H1 (cell line): ENCODE measurements at places on chromosomes 4 and X. TPM values are rescaled to one million over a fixed set of nuclear protein-coding genes. Genes with fewer than 3 reads are reported as not detected.

- no peak for DNase-seq
These were observed 73.9 kb upstream of the GPM6B start for GRCh38 chrX:13890806-13891205.

DNA sequence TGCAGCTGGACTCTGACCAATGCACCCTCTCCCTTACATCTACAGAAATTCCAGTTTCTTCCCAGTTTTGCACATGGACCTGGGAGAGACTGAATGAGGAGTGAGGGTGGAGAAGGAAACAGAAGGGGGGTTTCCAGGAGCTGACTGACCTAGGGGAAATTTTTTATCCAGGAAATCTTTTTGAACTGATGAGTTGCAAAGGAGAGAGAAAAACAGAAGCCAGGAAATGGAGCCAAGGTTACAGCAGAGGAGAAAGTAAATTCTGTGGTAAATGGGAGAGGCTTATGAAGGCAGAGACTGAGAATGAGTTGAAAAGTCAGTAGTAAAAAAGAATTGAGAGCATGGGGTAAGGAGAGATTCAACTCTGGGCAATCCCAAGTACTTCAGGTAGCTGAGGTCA lies 192.8 kb downstream of the SMIM20 start:
- DNase-seq = no peak

TMEM47 gene
- 27.3 and 28.5 TPM in 2 replicates for total RNA-seq

H2BW2 gene
- total RNA-seq = not detected in 2 replicates

DNA sequence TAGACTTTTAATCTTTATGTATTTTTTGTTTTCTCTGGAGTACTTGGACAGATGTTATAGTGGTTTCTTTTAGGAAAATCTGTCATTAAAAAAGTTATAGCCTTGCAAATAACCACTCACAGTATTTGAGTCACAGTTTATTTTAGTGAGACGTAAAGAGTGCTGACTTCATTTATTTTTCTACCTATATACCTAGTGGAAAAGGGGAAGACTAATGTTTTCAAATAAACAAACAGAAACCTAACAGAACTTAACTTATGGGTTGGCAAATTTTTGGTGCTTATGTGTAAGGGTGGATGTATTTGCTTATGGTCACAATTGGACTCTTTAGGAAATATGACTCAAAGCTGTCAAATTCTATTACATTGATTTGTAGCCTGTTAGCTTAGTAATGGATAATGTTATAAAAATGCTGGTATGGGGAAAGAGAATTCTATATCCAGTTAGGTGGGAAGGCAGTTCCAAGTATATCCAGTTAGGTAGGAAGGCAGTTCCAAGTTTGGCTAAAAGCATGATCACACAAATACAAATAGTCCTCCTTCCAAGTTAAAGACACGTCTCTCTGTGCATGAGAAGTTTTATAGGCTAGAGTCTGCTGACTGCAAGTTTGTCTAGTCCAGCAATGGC lies 61.9 kb downstream of the SLC9A6 start:
- no peak for DNase-seq

GRPR gene
- 18.5 and 18.6 TPM in 2 replicates for total RNA-seq

- no peak for DNase-seq
These were observed 11.3 kb upstream of the MYOZ2 start for GRCh38 chr4:119124352-119124751.
